ENCODE measurements at places on chromosomes 2 and 18.

- no peak for DNase-seq
Observed at GRCh38 chr2:209671020-209671680, 100.5 kb upstream of the UNC80 start.

DNA sequence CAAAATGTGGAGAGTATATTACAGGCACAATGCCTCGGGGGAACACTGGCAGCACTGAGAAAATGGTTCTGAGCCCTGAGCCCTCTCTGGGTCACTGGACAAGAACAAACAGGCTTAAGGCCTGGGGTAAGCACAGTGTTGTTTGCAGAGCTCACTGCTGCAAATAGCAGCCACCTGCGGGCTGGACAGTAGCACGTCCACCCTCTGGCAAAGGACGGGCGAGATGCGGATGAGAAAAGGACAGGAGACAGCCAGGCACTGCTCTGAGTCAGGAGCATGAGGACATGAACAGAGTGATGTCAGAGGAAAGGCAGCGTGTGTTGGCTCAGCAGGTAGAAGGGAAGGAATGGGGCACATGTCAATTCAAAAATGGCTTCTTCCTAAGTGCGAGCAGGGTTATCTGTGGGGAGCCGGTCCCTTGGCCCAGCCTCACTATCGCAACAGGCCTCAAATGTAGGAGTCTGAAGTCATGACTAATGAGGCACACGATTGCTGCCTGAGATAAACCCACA, 25.9 kb upstream of the NEB start:
- DNase-seq: peak; percentile 64

- no peak for DNase-seq
Observed at GRCh38 chr2:179051250-179051649, 1.3 kb upstream of the CCDC141 start.

- peak; percentile 55 for DNase-seq
Observed at GRCh38 chr2:213065583-213066442, 85.6 kb downstream of the IKZF2 start.

GRCh38 chr2:148528356-148529064, 116.0 kb upstream of the EPC2 start:
- no peak for DNase-seq

DNA sequence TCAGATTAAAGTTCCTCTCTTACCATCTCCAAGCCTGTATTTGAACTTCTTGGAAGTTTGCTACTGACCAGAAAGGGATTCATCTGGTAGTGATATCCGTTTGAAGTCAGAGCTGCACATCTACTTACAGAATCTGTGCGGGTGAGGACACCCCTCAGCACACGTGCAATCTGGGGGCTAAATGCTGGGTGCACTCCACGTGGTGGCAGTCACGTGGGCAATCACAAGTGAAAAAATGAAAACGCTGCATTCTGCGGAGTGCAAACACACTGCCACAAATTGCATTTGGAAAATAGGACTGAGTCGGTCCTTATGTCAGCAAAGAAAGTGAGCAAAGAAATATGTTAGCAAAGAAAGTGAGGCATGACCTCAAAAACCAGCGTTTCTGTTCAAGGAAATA, 76.1 kb upstream of the GYPC start:
- no peak for DNase-seq

DNA sequence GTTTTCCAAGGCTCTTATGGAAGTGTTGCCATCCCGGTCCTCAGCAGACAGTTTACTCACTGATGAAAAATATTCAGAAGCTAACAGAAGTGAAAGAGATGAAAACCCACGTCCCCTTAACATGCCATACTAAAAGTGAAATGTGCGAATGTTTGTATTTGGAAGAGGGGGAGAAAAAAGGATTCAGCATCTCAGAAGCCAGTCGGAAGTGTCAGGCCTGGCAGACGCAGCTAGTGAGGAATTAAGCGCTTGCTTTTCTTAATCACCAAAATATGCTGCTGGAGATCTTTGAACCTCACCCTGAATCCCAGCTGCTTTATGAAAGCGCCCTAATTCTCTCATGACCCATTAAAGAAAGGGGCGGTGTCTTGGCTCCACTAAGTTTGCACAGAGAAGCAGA, 653.7 kb downstream of the DCDC2C start:
- DNase-seq: no peak

DNA sequence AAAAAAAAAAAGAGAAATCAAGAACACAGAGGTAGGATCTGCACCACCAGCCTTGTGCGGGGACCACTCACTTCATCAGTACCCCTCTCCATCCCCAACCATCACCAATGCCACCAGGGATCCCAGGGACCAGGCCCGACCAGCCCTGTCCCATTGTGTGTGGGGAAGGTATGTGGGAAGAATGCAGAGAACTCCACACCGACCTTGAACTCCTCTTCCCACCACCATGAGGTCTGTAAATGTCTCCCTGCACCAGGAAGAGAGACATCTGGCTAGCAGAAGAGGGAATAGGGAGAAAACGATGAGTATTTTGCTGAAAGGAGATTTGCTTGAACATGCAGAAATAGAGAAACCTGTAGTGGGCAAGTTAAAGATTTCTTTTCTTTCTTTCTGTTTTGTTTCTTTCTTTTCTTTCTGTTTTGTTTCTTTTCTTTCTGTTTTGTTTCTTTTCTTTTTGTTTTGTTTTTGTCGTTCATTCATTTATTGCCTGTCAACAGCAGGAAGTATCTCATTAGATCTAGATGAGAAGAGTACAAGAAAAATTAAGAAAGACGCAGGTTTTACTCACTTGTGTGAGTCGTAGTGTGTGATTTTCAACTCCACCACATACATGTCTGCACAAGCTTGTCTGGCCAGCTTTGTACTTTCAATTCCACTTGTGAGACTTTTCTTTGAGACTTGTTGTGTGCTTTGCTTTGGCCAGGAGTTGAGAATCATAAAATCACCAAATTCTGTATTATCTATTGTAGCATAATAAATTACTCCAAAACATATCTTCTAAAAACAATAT, 179.8 kb upstream of the HAAO start:
- DNase-seq: no peak

DNA sequence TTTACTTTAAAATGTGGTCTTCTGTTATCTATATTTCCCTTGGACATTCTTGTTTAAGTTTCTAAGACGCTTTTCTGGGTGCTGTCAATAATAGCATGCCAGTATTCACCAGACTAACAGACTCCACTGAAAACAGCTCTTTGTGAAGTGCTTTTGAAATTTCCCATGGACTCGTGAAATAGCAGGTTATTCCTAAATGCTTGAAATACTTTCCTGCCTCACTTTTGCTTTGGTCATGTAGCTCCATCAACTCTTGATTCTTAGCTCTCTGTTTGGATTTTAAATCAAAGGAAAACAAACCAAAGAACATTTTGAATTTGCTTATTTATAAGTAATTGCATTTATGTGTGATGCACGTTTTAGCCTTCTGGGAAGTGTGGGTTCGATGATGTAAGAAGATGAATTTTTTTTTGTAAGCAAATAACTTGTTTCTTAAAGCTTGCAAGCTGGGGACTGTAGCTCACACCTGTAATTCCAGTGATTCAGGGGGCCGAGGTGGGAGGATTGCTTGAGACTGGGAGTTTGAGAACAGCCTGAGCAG, 147.8 kb downstream of the WDSUB1 start:
- DNase-seq: no peak

DNA sequence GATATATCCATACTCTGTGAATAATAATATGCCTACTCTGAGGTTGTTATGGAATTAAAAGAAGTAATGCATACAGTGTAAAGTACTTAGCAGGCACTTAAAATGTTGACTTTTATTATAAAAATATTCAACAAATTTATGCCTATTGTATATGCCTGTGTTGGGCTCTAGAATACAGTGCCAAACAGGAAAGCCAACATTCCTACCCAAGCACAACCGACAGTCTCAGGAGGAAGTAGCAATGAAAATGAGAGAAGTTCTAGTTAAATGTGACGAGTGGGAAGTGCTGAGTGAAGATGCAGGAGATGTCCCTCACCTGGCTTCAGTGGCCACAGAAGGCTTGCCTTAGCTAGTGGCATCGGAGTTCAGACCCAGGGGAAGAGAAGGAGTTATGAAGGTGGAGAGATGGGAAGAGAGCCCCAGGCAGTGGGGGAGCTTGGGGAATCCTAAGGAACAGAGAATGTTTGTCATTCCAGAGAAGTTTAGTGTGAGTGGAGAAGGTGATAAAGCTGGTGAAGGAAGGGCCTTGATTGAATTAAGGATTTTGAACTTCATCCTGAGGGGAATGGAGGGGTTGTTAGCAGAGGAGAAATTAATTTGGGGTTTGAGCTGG, 105.4 kb upstream of the CNGA3 start:
- no peak for DNase-seq

DNA sequence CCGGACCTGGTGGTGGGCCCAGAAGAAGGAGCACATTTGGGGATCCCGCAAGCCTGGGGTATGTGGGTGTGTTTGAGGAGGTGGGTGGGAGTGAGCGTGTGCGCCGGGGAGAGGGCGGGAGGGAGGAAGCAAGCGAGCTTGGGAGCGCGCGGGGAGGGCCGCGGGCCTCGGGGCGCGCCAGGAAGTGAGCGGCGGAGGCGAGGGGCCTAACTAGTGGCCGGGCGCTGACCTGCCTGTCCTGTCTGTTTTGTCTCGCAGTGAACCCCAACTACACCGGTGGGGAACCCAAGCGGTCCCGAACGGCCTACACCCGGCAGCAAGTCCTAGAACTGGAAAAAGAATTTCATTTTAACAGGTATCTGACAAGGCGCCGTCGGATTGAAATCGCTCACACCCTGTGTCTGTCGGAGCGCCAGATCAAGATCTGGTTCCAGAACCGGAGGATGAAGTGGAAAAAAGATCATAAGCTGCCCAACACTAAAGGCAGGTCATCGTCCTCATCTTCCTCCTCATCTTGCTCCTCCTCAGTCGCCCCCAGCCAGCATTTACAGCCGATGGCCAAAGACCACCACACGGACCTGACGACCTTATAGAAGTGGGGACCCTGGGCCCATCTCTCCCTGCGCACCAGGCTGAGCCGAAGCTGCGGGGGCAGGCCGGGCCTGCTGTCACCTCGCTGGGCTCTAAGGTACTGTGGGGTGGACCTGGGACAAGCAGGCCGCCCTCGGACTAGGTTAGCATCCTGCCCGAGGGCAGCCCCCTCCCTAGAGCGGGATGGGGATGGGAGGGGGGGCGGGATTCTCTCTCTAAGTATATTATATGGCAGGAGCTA, 1.2 kb downstream of the HOXD4 start:
- no peak for DNase-seq

DNA sequence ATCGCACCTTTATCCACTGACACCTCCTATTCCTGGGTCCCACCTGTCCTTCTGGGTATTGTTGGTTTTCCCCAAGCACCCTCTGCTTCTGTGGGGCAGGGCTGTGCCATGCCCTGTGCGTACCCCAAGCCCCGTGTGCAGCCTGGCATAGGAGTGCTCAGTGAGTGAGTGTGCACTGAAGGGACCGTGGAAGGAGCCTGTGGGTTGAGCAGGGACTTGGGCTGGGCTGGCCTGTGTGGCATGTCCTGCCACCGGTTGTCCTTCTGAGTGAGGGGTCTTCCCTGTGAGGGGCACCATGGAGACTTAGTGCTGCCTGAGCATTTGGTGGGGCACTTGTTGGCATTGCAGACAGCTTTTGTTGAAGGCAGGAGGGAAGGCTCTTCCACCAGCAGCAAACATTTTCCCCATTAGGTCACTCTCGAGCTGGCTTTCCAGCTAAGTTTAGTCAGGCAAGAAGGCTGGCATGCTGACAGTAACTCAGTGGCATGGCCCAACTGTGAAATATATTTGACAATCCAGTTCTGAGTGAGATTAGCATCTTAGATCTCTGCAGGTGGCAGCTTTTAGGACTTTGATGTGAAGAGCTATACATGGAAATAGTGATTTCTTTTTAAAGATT, 64.7 kb downstream of the LPIN1 start:
- DNase-seq: no peak

DNA sequence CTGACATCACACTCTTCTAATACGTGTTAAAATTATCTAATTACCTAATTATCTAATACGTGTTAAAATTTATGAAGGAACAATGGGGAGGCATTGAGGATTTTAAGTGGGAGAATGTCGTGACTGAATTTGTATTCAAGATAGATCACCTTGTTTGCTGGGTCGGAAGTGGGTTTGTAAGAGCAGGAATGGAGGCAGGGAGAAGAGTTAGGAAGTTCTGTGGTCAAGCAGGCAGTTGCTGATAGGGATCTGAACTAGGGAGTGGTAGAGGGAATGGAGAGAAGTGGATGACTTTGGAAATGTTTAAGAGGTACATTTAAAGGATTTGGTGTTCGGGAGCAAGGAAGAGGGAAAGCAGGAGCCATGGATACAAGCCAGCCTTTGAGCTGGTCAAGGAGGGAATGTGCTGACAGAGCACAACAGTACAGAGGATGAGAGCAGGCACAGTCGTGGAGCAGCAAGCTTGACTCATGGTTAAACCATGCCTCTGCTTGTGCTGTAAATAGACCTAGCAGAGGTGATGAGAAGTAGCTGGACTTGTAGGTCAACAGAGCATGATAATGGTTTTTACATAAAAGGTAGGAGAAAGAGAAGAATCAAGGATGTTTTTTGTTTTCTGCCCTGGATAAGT, 16.2 kb downstream of the IL18RAP start:
- no peak for DNase-seq

DNA sequence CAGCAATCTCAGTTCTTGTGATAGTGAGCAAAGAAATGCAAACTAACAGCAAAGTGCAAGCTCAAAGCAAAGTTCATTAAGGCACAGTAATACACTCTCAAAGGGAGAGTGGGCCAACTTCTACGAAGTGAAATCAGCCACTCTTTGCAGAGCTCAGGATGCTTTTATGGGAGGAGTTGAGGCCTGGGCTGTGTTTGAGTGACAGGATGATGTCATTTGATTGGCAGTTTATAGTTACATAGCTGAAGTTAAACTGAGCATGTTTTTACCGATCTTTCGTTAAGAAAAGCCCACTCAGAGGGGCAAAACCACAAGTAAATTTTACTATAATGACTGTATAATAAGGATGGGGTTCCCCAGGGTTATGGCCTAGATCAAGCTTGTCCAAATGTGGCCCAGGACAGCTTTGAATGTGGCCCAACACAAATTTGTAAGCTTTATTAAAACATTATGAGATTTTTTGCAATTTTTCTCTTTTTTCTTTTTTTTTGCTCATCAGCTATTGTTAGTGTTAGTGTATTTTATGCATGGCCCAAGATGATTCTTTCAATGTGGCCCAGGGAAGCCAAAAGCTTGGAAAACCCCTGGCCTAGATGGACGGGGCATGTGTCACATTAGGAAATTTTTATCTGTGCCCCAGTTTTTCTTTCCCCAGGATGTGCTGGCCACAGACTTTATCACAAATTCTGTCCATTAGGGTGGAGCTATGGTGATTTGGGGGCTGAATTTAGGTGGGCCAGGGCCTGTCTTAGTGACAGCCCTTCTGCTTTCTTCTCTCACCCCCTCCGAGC, 8.3 kb upstream of the DNAH7 start:
- no peak for DNase-seq

- no peak for DNase-seq
Observed at GRCh38 chr2:217055624-217056023, 195.8 kb upstream of the TNP1 start.

GRCh38 chr2:27795093-27795834, 23.7 kb downstream of the MRPL33 start:
- no peak for DNase-seq

DNA sequence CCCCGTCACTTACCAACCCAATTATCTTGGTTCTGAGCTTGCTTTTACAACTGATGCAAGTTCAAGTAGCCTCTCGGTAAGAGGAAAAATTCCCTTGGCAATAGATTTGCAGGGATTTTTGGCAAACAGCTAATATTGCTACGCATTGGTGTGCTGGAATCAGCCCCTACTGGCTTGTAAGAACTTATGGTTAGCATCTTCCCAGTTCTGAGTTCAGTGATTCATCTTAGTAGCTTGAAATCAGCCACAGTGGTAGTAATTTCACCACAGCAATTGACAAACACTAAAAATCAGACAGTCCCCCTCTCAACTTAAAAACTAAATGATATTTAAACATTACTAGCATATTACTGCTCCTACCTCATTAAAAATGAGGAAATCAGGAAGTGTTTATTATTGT, 5.9 kb upstream of the RAX start:
- DNase-seq: no peak

Measured in SHP77 (cell line).